ENCODE measurements at places on chromosomes 2 and 18.

DNA sequence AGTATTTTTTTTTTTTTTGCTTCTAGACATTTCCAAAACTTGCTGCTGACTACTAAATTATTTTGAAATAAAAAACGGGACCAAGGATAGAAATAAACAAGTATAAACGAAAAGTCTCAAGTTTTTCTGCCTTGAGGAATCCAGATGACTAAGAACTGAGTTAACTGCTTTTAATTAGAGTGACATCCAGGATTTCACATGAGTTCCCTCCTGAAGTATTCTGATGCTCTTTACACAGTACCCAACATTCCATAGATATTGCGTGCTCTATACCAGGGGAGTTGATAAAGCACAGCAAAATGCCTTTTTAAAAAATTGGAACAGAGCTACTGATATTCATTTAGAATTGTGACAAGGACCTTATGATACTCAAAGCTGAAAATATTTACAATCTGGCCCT lies 618.0 kb downstream of the CCDC85A start:
- peak; percentile 82 for DNase-seq

- DNase-seq: no peak
Measured at GRCh38 chr2:166360906-166361305, 14.8 kb downstream of the SCN9A start.

GRCh38 chr2:195498176-195498575 lies 158.8 kb upstream of the SLC39A10 start:
- peak; percentile 31 for DNase-seq

DNA sequence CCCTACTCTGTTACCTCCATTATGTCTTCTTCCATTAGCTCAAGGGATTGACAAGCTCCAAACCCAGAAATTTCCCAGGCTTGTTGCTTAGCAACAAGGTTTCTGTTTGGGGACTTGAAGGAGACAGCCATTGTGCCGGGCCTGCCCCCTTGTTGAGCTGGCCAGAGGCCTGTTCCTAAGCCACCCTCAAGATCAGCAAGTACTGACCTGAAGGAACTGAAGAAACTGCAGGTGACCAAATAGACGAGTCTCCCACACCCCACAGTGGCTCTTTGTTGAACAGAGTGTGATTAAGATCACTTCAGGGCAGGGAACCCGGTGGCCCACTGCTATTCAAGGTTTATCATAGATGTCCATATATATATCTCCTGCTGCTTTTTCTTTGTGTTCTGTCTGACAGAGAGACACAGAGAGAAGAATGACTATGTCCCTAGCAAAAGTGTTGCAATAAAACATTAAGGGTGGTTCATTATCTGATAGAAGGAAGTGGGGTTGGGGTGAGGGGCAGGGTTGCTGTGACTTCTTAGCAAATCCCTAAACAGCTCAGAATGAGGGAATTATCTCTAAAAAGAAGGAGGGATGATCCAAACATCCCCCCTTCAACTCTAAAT lies 69.2 kb downstream of the RNF144A start:
- DNase-seq: no peak

DNA sequence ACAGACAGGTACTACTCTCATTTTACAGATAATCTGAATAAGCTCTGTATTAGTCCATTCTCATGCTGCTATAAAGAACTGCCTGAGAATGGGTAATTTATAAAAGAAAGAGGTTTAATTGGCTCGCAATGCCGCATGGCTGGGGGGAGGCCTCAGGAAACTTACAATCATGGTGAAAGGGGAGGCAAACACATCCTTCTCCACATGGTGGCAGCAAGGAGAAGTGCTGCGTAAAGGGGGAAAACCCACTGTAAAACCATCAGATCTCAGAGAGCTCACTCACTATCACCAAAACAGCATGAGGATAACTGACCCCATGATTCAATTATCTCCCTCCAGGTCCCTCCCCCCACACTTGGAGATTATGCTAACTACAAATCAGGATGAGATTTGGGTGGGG lies 254.4 kb downstream of the KCNE4 start:
- DNase-seq: peak; percentile 37

- no peak for DNase-seq
Measured at GRCh38 chr2:23753291-23754010, 173.5 kb downstream of the ATAD2B start.

DNA sequence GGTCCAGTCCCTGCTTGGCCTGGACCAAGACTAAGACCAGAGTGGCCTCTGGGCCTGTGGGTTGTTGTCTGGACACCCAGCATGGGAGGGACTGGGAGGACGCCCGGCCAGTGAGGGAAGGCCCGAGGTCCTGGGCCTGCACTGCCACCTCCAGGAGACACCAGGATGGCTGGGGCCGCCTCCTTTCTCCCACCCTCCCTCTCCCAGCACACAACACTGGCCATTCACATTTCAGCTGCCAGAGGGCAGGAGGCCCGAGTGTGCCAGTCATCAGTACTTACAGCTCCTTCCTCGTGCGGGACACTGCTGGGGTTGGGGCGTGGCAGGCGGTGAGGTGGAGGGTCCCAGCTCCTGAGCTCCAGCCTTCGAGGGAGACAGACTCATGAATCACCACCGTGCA lies 133.5 kb downstream of the ASB1 start:
- DNase-seq: no peak

DNA sequence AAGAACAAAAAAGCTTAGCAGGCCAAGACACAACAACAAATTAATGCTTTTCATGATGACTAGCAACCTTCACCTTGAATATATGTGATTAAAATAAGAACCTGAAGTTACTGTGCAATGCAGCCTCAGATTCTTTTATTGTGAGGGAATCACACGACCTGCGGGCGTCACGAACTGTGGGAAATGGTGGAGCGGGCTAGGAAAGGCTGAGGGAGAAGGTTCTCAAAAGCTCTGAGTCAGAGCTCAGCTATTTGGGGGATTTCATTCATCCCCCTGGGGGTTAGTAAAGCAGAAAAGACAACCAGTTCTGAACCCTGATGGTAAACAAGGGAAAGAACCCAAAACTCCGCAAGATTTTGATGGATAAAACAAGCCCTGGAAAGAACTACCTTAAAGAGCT lies 89.3 kb upstream of the NCKAP5 start:
- peak; percentile 86 for DNase-seq

DNA sequence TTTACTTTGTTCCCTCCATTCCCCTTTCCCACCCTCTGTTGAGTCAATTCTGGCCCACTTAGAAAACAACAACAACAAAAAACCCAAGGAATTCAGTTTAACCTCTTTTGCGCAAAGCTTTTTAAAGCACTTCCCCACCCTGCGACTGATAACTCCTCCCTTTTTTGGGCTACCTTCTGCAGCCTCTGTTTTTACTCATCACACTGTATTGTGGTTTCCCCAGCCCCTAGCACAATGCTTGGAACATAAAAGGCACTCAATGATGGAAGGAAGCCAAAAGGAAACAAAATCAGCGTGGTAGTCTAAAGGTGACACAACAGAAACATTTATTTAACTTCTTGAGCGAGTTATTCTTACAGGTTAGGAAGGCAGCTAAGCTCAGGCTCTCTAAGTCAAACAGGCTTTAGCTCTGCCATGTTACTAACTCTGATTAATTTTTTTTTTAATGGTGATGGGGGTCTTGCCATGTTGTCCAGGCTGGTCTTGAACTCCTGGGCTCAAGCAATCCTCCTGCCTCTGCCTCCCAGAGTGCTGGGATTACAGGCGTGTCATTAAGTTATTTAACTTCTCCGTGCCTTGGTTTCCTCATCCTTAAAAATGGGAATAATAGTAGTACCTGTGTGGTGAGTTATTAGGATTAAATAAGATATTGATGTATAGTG lies 1.3 kb downstream of the CEP68 start:
- DNase-seq: peak; percentile 37

Measured in EL (cell line).